ENCODE measurements at places on chromosomes 3 and 15. TPM values are rescaled to one million over a fixed set of nuclear protein-coding genes. Genes with fewer than 3 reads are reported as not detected.
A peak's percentile ranks its signal among the peaks of the same experiment; 100 is the strongest.

- no peak for DNase-seq
These were observed 223.7 kb downstream of the THSD4 start for GRCh38 chr15:71338827-71339542.

DNA sequence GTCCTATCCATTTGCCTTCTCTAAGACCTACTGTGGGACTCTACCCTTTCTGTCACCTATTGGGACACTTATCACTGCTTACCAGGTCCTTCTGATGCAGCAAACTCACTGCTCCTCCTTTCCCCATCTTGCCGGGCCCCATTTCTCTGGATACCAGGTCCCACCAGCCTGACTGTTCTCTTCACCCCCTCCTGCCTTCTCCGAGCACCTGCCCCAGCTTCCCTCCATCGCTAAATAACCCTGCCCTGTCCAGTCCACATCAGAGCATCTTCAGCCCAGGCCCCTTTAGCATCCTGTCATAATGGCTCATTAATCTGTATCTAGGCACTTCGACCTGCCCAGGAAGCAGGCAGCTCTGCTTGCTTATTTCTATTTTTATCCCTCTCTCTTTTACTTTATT, 74.7 kb downstream of the CRYGS start:
- DNase-seq: no peak

DNA sequence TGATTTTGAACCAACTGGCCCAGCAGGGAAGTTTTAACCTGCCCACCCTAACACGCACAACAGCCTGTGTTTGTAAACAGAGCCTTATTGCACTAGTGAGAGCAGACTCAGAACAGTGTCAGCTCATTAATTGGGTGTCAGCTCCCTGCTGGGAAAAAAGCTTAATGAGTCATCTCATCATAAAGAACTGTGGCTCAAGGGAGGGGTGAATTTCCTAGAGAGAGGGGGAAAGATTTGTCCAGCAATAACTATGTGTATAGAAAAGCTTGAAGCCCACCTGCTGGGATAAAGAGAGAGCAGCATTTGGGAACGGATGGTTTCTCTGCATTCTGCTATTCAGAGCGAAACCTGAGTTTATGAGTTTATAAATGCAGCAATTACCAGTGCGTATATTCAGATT, 48.9 kb upstream of the GMNC start:
- no peak for DNase-seq

The FOXL2NB gene
- total RNA-seq: 0.09 TPM

- no peak for DNase-seq
These were observed 209.5 kb upstream of the ST8SIA2 start for GRCh38 chr15:92184142-92184541.

DNA sequence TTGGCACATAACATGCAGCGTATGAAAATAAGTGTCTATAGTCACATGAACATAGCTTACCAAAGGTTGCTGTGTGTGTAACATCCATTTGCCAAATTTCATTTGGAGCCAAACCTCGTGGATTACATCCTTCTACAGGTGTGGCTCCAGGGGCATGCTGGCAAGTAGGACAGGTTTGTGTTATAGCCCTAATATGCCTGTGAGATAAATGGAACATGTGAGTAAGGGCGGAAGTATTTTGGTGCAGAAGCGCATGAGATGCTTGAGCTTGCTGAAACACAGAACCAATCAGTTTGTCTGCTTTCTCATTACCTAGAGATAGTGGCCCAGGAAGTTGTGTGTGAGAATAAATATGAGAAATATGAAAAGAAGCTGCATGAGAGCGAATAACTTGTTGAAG, 21.8 kb upstream of the XCR1 start:
- DNase-seq: no peak

The PRSS50 gene
- total RNA-seq: 0.17 TPM

- DNase-seq: no peak
These were observed 13.2 kb downstream of the FGD5 start for GRCh38 chr3:14831916-14832450.

- DNase-seq: no peak
These were observed 25.7 kb downstream of the ZNF35 start for GRCh38 chr3:44674211-44674610.

The ZNF80 gene
- total RNA-seq: 0.17 TPM

GRCh38 chr15:94186770-94187331, 44.5 kb upstream of the MCTP2 start:
- no peak for DNase-seq

GRCh38 chr3:114080201-114080600, 23.7 kb downstream of the QTRT2 start:
- no peak for DNase-seq

DNA sequence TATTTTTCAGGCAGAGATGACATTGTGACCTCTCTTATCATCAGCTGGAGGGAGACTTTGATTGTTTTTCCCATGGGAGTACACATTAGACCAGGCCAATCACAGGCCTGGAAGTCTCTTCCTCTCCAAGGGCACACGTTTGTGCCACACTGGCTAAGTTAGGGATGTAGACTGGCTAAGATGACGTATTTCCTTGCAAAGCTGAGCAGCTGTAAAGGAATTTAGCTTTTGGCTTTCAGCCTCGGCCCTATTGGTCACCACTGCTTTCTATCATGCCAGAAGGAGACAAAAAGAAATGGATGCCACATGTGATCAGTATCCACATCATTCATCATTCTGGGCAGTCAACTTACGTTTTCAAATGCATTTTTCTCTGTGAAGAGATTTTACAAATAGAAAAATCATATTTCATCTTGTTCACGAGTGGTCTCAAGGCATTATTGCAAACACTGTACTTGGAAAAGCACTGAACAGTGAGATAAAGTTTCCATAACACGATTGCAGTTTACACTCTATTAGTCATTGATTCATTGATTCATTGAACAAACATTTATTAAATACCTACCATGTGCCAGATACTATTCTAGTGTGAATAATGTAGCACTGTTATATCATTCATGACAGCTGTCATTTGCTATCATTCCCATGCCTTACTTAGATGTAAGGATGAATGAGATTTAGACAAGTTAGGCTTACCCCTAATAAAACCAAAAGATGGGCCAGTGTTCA, 27.0 kb upstream of the RNF7 start:
- peak; percentile 19 for DNase-seq

GRCh38 chr3:60764870-60765269, 486.4 kb downstream of the FHIT start:
- no peak for DNase-seq

GRCh38 chr3:24500806-24501205, 6.2 kb upstream of the THRB start:
- DNase-seq: no peak

DNA sequence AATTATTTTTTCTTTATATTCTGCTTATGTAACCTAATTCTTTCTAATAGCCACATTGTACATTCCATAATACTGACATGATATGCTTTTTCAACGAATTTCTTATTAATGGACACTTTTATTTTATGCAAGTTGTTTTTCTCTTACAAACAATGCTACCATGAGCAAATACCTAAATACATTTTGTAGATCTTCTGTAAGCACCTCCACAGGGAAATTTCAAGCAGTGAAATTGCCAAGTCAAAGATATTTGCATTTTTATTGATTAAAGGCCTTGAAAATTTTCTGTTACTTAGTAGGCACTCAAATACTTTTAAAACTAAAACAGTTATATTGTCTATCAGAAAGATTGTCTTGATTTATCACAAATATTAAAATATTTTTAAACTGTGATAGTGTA, 79.6 kb upstream of the C3orf49 start:
- DNase-seq: no peak

DNA sequence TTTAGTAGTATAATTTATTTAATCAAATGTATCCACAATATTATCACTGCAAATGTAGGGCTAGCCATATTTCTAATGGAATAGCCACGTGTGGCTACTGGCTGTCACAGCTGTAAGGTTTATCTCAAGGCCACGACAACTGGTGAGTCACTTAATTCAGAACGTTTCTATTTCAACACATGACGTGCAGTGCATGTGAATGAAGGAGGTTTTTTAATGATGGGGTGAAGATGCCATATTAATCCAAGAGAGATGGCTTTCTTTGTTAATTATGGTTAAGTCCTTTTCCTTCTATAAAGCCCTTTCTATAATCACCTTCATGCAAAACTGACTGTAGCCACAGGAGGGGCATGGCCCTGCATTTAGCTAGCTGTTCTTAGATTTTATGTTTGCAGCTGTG, 212.0 kb downstream of the FEZF2 start:
- no peak for DNase-seq

GRCh38 chr3:194577986-194578905, 55.0 kb downstream of the TMEM44 start:
- no peak for DNase-seq

DNA sequence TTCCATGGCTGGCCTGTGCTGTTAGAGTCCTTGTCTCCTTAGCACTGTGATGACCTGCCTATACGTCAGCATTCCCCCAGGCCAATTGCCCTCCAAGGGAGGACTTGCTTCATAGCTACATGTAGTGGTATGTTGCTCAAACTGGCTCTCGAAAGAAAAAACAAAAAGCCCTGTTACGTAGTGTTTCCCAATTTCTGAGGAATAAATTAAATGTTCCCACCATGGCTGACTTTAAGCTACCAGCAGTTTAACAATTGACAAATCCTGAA, 54.6 kb downstream of the WNT7A start:
- no peak for DNase-seq

The SNTN gene
- total RNA-seq: not detected

The ANKRD34C gene
- total RNA-seq: not detected

Measured in mucosa of gallbladder (tissue), 1 donor.